Sciatic nerve (tissue), 2 donors: ENCODE measurements at places on chromosomes 2 and 18.

- no peak for DNase-seq
These were observed 446.3 kb downstream of the LPIN1 start for GRCh38 chr2:12192762-12193161.

GRCh38 chr2:17757321-17757720 is 3.4 kb downstream of the GEN1 start:
- DNase-seq = no peak

DNA sequence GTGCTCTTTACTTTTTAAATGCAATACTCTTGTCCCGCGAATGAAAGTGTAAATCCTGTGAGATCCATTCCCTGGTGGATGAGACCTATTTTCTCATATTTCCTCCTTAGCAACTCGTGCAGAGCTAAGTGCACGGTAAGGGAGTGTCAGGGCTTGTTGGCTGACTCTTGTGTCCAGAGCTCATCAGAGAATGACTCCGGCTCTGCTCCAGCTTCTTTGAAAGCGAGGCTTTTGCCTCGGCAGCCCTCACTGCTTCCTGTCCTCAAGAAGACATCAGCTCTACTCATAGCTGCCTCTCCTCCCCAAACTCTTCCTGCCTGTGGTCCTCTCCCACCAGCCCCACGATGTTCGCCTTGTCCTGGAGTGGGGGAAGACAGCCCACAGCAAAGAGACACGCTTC is 70.7 kb downstream of the LIPG start:
- no peak for DNase-seq

DNA sequence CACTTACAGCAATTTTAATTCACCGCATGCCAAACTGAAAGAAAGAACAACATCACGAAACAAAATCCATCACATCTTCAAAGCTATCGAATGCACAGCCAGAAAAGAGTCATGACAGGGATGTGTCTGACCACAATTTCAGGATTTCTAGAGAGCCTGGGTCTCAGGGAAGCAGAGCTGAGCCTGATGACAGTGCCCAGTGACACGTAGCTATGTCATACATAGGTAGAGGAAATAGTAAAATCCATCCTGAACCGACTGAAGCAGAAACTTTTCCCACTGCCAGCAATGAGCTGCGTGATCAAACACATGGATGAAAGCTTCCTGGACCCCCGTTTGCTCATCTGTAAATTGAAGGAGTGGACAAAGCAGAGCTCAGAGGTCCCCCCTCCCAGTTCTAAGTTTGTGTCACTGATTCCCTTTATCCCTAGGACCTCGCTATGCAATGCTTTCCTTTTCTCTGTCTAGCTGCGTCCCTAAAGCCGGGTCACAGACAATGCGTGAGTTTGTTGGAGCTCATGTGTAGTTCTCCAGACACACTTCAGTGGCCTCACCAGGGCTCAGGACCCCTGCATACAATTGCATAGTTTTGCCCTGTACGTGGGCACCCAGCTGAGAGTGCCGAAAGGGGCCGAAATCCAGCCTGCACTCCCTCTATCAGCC is 37.6 kb downstream of the CCBE1 start:
- no peak for DNase-seq

DNA sequence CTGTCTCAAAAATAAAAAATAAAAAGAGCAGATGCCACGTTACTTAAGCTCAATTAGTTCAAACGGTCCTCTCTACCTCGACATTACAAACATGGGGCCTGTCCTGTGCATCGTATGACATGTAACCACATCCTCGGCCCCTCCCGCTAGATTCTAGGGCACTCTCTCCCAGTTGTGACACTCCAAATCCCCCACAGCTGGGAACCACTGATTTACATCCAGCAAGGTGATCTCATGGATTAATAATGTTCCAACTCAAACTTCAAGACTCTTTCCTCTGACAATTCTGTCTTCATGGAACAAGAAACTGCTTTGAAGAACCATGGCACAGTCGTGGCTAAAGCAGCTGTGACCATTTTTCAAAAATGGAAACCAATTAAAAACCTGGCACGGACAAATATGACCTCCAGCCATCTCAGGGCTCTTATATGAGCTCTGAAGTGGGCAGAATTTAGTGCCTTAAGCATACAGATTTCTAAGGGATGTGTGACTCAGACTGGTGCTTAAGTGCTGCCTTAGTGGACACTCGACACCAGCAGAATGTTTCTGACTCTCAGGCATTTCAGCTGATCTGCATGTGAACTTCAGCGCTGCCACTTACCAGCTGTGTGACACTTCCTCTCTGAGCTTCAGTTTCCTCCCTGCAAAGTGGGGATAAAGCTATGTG is 31.7 kb upstream of the ASAP2 start:
- DNase-seq = no peak

DNA sequence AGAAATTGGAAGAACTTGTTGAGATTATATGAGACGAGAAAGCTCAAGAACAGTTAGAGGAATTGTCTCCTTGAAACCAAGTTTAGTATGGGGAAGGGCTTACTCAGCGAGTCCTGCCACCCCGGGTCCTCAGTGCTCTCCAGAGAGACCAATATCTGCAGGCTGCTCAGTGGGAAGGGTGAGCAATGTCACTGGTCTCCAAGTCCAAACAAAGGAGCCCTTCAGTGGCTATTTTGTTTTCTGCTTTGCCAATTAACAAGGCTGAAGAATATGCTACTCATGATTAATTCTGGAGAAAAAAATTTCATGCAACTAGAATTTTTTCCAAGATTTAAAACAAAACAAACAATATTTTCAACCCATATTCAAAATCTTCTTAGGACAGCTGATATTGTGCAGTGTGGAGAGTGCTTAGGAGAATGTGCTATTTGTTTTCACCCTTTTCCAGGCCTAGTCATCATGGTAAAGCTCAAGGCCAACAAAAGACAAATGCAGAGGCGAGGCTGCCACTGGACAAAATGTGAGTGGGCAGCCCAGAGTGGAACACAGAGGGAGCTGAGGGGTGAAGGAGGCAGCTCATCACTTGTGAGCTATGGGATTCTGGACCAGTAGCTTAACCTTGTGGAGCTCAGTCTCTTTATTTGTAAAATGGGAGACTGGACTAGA is 83.8 kb upstream of the TMEM17 start:
- DNase-seq = no peak

DNA sequence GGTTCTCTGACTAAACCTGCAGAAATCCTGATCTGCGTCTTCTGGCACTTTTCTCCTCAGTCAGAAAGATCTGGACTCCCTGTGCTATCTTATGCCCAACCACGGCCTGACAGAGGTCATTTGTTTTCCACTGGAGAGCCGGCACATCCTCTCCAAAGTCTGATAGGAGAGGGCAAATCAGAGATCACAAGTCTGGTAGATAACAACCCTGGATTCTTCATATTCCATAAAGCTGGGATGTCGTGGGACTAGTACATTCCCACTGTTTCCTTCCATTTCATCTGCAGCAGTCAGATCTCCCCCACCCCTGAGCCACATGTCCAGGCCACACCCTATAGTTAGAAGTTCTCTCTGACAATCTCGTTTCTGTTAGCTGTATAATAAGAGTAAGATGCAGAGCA is 157.0 kb downstream of the MGAT5 start:
- no peak for DNase-seq

DNA sequence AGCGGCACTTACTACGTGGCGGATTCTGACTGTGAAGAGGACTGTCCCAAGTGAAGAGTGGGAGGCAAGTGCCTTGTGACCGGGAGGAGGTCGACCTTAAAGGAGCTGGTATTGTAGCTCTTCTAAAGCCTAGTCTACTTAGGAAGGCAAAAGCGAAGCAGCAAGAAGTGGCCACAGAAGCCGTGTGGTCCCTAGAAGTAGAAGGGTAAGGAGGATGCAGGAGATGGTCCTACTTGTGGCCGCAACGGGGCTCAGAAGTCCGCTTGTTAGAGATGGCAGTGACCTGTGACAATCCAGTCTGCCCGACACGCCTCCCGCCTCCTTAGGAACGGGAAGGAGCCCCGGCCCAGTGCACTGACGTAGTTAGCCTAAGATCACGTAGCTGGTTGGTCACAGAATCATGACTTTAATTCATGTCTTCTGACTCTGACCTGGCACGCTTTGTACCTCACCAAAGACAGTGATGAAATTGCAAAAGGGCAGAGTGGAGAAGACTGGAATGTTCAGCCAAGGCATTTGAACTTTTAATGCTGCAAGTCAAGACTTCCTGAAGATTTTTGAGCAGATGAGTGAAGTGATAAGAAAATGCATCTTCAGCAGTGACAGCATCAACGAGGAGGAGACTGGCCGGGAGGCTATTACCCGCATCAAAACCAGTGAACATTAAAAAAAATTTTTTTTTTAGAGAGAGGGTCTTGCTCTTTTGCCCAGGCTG is 749 bp upstream of the EIF2AK3 start:
- peak; percentile 94 for DNase-seq

GRCh38 chr2:212328136-212328535 is 210.5 kb downstream of the ERBB4 start:
- no peak for DNase-seq

- no peak for DNase-seq
These were observed 31.8 kb downstream of the STRADB start for GRCh38 chr2:201483342-201483741.

- DNase-seq = no peak
These were observed 587.7 kb downstream of the CPS1 start for GRCh38 chr2:211144078-211144477.
